ENCODE measurements at places on chromosomes 2 and 18. TPM values are rescaled to one million over a fixed set of nuclear protein-coding genes. Genes with fewer than 3 reads are reported as not detected.

DNA sequence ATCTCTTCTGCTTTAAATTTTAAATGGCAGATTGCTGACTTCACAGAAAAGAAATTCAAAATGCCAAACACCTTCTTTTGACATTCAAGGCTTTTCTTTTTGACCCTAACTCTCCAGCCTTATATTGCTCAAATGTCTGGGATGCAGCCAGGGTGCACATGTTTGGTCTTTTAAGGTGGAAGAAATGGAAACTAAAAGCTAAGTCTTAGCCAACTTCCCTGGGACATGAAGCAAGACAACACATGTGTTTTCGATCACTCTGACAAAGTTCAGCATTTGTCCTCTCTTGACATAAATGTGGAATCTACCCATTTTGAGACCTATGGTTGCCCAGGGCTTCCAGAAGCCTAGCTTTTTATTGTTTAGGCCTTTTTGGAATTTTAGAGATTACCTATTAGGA lies 161.6 kb downstream of the RDH14 start:
- no peak for DNase-seq

DNA sequence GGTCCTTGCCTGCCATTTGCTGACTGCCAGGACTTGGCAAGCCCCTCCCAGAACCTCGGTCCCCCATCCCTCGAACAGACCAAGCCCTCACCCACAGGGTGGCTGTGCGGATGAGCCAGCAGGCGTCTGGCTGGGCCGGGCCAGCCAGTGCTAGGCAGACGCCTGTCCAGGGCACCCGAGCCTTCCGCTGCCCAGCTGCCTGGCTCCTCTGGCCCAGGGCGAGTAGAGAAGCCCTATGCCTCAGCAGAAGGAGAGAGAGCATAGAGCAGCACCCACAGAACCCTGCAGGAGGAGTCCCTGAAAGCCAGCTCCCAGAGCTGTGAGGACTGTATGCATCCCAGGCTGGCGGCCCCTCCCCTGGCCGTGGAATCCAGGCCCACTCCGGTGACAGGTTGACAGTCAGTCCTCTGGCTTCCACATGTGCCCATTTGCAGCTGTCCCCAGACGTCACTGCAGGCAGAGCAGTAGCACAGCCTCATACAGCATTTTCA lies 62.1 kb upstream of the GLI2 start:
- DNase-seq: no peak

Gene FRZB
- total RNA-seq: 46.5 TPM

DNA sequence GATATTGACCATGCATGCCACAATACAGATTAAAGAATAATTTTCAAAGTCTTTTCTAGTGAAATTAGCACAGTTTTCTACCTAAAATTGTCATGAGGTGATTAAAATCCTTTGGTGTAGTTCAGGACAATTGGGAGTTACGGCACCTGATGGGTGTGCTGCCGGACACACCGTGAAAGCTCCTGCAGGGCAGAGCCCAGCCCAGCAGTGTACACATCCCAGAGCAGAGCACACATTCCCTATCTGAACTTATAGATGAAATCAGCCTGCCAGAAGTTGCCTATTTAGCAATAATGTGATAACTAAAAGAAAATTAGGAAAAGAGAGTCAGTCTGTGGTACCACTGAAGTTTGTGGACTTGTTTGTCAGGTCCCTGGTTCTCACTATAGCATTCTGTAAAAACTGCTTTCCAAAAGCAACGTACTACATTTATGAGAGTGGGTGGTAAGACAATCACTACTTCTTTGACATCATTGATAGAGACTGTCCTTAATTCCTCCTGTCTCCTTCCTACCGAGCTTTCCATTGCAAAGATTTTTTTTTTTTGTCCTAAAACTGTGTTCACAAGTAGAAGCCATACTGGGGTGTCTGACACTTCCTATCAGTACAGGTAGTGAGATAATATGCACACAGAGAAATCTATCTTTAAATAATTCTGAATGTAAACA lies 3.4 kb downstream of the CYTIP start:
- no peak for DNase-seq

Gene NETO1
- total RNA-seq: not detected

Gene ABCG8
- 2.6 TPM for total RNA-seq

- DNase-seq: no peak
Observed at GRCh38 chr2:20232837-20233207, 7.9 kb upstream of the SDC1 start.

Gene GPR35
- total RNA-seq: 71.2 TPM

Data from mucosa of gallbladder (tissue), 1 donor.